ENCODE measurements at places on chromosomes 12 and 14.

- no peak for DNase-seq
These were observed 22.9 kb upstream of the CATSPERB start for GRCh38 chr14:91754819-91755218.

GRCh38 chr14:35532783-35533356 is 1.1 kb upstream of the INSM2 start:
- DNase-seq, result no peak

DNA sequence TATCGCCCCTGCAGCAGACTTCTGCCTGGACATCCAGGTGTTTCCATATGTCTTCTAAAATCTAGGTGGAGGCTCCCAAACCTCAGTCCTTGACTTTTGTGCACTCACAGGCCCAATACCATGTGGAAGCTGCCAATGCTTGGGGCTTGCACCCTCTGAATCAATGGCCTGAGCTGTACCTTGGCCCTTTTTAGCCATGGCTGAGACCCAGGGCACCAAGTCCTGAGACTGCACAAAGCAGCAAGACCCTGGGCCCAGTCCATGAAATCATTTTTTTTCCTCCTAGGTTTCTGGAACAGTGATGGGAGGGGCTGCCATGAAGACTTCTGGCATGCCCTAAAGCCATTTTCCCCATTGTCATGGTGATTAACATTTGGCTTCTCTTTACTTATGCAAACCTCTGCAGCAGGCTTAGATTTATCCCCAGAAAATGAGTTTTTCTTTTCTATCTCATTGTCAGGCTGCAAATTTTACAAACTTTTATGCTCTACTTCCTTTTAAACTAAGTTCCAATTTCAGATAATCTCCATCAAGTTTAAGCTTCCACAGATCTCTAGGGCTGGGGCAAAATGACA is 1445.8 kb upstream of the FLRT2 start:
- DNase-seq, result no peak

- DNase-seq, result no peak
These were observed 373.1 kb upstream of the DDHD1 start for GRCh38 chr14:53526200-53526599.

- no peak for DNase-seq
These were observed 90.4 kb downstream of the SLC8A3 start for GRCh38 chr14:70098250-70098809.

GRCh38 chr12:125683748-125684381 is 618.6 kb downstream of the AACS start:
- peak; percentile 86 for DNase-seq

GRCh38 chr12:94057262-94058151 is 90.9 kb upstream of the PLXNC1 start:
- DNase-seq, result no peak

GRCh38 chr14:35808076-35808637 is 938 bp downstream of the RALGAPA1 start:
- no peak for DNase-seq

DNA sequence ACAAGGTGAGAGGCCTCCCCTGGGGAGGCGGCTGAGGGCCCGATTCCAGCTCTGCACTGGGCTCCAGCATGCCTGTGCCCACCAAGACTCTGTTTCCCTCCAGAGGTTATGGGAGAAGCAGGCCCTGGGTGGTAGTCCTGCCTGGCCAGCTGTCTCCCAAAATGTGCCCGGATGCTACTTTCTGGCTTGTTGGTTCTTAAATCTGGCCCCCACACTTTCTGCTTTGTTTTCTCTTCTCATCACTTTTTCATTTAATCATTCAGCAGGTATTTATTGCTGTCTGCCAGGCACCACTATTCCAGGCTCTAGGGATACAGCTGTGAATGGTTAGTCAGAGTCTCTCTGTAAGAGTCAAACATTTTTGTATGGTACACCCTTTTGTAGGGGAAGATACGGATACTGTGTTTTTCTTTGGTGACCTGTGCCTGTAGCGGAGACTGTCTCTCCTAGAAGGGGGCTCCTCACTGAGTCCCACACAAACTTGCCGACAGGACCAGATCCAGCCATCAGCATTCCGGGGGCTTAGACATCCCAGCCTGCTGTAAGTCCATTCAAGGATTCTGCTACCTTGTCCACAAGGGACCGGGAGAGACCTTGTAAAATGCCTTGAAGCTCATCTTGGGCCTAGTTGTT is 3.8 kb downstream of the DHRS2 start:
- no peak for DNase-seq

DNA sequence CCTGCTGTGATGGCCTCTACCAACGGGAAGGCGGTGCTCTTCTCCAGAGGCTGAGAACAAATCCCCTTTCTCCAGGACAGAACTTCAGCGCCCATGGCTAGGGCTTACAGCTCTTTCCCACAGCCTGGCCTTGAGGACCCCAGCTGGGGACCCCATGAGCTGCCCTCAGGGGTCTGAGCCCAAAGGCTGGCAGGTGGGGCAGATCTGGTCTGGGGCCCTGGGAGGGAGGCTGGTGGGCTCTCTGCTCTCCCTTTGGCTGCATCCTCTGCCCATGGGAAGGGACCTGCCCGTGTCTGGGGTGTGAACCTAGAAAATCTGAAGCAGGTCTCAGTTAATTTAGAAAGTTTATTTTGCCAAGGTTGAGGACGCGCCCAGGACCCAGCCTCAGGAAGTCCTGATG is 322.1 kb downstream of the ADGRD1 start:
- no peak for DNase-seq

GRCh38 chr12:1643043-1643442 is 14.0 kb downstream of the WNT5B start:
- no peak for DNase-seq

DNA sequence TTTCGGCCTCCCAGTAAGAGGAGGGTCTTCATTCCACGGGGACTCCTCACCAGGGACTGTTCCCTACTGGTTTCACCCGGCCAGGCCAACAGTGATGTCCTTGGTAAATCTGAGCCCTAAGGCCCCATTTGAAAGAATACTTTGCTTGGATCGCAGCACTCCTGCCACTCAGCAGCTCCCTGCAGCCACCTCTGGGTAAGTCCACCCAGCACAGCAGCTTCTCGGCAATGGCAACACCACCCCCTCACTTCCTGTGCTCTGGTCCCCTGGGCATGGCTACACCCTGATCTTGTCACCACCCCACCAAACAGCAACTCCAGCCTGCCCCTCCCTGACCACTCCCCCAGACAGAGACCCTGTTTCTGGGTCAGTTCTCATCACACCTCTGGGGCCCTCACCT is 100.3 kb downstream of the SETD3 start:
- no peak for DNase-seq
